ENCODE measurements at places on chromosomes 7 and 10.

DNA sequence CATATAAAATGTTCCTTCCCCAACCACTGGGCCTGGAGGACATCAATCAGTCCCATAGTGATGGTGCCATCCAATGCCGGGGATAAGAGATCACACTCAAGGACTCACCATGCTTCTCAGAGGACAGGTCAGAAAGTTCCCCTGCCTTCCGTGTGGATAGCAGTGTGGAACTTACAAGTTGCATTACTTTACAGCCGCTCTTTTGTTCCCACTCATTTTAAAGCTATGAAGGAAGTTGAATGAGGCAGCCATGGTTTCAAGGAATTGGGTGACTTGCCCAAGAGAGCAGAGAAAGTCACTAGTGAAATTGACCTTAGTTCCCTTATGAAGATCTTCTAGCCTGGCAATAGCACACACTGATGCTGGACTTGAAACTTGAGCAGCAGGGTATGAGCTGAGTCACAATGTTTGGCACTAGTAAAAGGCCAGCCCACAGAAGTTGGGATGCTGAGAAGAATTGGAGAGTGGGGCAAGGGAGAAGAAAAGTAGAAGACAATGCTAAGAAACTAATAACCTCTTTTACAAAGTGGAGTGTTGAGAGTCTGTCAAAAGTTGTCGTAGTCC lies 78.7 kb downstream of the CXCL12 start:
- no peak for DNase-seq

GRCh38 chr10:95277201-95277570 lies 13.6 kb downstream of the PDLIM1 start:
- no peak for DNase-seq

DNA sequence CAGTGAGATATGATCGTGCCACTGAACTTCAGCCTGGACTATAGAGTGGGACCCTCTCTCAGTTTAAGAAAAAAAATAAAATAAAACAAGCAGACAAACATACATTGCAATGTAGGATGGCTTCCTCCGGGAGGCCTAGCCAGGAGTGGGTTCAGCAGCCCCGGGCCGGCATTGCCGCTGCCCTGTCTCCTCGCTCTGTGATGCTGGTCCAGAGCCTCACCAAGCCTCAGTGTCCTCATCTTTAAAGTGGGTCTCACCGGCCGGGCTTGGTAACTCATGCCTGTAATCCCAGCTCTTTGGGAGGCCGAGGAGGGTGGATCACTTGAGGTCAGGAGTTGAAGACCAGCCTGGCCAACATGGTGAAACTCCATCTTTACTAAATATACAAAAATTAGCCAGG lies 71.6 kb downstream of the PTPRE start:
- DNase-seq = no peak

GRCh38 chr7:44149571-44150465 lies 8.7 kb upstream of the MYL7 start:
- no peak for DNase-seq

- no peak for DNase-seq
Observed at GRCh38 chr10:89440226-89441009, 26.1 kb downstream of the IFIT5 start.

DNA sequence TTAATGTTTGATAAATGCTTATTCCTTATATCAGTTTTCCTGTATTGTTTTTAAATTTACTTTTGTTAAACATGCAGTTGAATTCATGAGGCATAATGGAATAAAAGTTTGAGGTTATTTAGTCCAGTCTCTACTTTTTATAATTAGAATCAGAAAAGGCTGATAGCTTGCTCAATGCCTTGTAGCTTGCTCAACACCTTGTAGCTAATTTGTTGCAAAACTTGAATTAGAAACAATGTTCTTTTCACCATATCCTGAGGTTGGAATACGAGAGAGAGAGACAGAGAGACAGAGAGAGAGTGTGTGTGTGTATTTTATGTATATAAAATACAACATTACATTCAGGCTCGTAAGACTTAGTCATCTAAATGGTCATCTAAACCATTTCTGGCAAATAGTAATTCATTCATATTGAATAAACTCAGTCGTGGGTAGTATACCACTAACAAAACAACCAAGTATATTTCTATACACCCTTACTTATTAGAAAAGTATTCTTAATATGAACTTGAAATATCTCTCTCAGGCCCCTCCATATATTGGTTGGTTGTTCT lies 243.5 kb downstream of the ADK start:
- DNase-seq = no peak

DNA sequence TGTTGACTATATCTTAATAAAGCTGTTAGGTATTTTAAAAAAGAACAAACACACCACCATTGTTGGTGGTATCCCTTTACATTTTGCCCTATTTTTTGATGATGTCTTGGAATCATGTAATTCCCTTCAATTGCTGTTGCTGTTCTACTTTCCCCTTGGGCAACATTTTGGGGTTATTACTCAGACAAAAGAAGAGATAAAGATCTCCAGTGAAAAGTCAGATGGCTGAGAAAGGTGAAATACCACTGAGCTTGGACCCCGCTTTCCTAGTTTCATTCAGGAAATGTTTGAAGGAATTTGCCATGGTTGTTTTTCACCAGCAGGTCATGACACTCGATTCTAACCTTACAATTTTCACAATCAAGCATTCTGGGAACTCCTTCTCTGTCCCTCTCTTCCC lies 84.6 kb downstream of the MACC1 start:
- DNase-seq = no peak

GRCh38 chr7:81408728-81409127 lies 361.1 kb downstream of the HGF start:
- DNase-seq = no peak

- DNase-seq = no peak
Observed at GRCh38 chr7:27210441-27211083, 10.7 kb upstream of the HOXA13 start.

- DNase-seq = no peak
Observed at GRCh38 chr7:51376420-51377092, 59.9 kb upstream of the COBL start.

- DNase-seq = no peak
Observed at GRCh38 chr10:82847242-82847641, 972.2 kb downstream of the NRG3 start.

GRCh38 chr7:102403563-102403962 lies 7.4 kb downstream of the PRKRIP1 start:
- no peak for DNase-seq

- no peak for DNase-seq
Observed at GRCh38 chr7:70434376-70434775, 697.6 kb upstream of the GALNT17 start.

DNA sequence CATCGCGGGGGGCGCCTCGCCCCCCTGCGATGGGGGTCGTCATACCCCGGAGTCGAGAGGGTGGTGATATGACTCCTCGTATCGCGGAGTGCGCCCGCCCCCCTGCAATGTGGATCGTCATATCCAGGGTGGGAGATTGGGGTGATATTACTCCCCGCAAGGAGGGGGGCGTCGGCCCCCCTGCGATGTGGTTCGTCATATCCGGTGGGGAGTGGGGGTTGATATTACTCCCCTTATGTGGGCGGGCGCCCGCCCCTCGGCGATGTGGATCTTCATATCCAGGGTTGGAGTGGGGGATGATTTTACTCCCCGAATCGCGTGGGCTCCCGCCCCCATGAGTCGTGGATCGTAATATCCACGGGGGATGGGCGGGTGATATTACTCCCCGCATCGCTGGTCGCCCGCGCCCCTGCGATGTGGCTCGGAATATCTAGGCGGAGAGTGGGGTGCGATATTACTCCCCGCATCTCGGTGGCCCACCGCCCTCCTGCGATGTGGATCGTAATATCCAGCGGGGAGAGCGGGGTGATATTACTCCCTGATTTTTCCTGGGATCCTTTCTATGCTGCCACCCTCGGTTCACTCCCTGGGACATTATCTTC lies 36.9 kb downstream of the MEIG1 start:
- no peak for DNase-seq

DNA sequence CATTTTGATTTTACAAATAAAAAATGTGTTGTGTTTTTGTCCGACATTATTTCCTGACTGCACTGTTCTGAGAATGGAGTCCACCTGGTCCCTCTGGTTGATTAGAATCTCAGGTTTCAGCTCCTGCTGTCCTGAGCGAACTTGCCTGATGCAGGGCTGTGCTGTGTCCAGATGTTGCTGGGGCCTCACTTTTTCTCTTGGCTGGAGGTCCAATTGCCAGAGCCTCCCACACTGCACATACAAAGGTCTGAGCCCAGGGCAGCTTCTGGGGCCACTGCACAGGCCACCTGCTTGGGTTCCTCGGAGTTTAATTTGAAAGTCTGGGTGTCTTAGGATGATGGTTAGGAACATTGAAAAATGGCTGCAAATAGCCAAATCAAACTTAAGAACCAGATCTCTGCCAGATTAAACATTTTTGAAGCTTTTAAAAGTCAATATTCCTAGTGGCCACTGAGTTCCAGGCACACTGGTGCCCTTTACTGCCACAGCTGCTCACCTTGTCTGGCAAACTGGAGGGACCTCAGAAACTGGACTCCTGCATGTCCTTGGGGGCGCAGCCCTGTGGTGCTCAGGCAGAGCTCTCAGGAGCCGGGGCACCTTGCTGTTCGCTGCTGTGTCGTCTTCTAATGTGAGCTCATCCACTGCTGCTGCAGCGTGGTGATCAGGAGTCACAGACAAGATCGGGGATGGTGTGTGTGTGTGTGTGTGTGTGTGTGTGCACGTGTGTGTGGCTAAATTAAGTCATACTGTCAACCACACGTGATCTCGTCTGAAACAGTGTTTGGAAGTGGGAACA lies 75.0 kb downstream of the WDR37 start:
- DNase-seq = no peak

- DNase-seq = no peak
Observed at GRCh38 chr10:110278562-110279406, 25.9 kb downstream of the SMNDC1 start.

GRCh38 chr10:5424751-5425150 lies 12.4 kb downstream of the NET1 start:
- DNase-seq = no peak

DNA sequence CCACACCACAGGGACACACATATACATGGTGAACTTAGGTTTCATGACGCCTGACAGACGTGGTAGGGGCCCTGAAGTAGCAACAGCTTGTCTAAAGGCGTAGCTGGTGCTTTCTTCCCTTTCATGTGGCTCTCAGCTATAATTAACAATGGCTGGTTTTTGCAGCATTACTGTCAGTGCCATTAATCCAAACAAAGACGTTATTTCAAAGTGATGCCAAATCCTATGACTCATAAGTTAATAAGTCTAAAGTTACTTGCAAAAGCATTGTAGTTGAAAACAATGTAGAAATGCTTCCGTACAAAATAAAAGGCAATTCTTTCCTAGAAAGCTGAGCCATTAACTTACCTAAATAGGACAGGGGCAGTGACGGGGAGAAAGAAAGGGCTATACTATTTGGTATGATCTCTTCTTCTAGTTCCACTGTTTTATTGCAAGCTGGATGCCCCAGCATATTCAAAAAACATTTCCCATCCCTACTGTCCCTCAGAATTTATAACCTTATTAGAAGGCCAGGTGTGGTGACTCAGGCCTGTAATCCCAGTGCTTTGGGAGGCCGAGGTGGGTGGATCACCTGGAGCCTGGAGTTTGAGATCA lies 105.4 kb downstream of the ODAD2 start:
- no peak for DNase-seq

GRCh38 chr10:118362103-118362502 lies 20.0 kb upstream of the FAM204A start:
- DNase-seq = no peak

GRCh38 chr7:24755541-24756407 lies 1.5 kb downstream of the GSDME start:
- no peak for DNase-seq

DNA sequence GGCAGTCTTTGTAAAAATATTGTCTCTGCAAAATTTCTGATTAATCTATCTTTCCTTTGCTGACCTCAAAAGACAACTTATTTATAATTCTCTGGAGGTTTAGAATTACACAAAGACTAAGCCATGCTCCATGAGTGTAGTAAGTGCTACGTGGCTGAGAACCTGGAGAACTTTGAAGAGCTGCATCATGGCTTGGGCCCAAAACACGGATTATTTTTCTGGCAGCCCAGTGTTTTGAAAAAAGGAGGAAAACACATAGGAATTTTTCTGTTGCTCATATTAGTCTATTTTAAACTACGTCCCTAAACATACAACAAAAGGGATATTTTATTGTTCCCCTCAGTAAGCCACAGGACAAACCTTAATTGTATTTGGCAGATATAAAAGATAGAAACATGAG lies 360.7 kb upstream of the MYO3A start:
- DNase-seq = no peak

DNA sequence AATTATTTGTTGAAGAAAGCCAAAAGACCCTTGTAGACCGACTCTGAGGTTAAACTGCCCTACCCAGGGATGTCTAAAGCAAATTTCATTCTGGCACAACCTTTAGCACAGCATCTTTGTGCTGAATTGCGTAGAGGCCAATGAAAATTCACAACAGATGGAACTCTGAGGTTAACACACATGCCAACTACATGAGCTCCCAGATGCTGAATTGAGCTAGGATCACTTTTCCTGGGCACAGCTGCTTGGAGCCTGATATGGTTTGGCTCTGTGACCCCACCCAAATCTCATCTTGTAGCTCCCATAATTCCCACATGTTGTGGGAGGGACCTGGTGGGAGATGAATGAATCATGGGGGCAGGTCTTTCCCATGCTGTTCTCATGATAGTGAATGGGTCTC lies 158.0 kb upstream of the PTN start:
- no peak for DNase-seq

DNA sequence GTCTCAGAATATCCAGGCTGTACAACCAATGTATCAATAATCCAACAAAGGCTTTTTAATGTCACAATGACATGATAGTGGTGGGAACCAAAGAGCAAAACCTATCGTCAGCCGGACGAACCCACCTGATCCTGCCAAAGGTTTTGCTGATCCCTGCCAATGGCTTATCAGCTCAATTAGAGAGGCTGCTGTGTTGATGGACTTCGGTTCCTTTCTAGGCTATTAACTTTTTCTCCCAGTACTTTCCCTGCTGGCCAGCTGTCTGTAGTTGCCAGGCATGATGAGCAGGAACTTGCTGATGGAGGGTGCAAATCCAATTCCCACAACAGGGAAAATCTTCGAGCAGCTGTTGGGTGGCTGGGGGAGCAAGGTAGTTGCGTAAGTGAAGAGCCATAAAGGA lies 2.4 kb downstream of the LMOD2 start:
- DNase-seq = no peak

DNA sequence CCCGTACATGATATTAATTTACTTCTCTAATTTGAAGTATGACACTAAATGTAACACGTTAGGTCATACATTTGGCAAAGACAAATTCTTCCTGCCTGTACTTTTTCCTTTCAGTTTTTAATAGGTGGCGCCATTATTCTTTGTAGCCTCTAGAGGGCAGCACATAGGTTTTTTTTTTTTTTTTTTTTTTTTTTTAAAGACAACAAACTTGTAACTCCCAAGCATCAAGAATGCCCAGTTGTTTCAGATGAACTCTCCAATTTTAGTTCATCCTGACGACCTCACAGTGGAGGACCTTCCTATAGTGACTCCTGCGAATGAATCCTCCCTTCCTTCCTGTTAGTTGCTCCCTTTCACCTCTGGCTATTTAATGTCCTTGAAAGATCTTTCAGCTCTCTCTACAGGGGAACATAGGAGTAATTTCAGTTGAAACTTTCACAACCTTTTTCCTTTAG lies 139.3 kb upstream of the HDAC9 start:
- DNase-seq = no peak
